Kasumi-1 (cell line): ENCODE measurements at places on chromosomes 3 and 15.

DNA sequence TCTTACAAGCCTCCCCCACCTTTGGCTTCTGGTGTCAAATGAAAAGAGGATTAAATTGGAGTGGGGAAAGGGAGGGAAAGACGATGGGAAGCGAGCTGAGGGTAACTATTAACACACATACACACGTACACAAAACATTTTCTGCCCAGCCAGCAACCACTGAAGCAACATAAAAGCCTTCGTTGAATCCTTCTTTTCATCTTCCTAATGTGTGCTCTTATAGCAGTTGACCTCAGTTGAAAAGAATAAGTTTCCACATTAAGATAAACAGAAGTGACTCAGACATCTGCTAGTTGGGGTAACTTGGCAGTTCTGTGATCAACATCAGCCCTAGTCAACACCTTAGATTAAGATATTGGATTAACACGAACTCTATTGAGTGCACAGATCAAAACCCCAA is 558.5 kb downstream of the MECOM start:
- no peak for DNase-seq

- no peak for DNase-seq
These were observed 21.7 kb downstream of the RPLP1 start for GRCh38 chr15:69474291-69474690.

GRCh38 chr15:57534281-57534680 is 57.4 kb upstream of the MYZAP start:
- no peak for DNase-seq

- DNase-seq = peak; percentile 84
These were observed at the start of gene USP19 for GRCh38 chr3:49120438-49121131. Gene USP19, minus strand, starts transcription at chr3:49120823. Its CDS starts 1,678 bp downstream, at chr3:49119145.

DNA sequence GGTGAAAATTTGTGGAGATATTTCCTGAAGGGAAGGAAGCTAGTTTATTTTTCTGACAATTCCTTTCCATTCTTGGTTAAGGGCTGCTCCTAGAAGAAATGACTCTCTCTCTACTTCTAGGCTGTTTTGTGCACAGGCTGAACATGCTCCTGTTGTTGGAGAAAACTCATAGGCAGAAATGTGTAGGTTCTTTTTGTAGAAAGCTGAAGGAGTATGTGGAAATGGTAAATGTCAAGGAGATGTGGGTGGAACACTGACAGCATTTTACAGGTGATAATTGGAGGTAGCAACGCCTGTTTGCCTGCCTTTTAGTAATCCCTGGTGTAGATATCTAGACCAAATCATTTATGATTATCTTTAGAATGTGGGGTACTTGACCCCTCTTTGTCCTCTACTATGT is 322.2 kb upstream of the TBC1D5 start:
- no peak for DNase-seq

GRCh38 chr3:182837855-182838454 is 44.7 kb downstream of the ATP11B start:
- DNase-seq = peak; percentile 23

- peak; percentile 88 for DNase-seq
These were observed 62.5 kb downstream of the RPN1 start for GRCh38 chr3:128588147-128588546.
